IMR-90 (cell line): ENCODE measurements at places on chromosomes 5 and 9. TPM values are rescaled to one million over a fixed set of nuclear protein-coding genes. Genes with fewer than 3 reads are reported as not detected.

SLC34A3 gene
- total RNA-seq: not detected in 2 replicates

LCN10 gene
- total RNA-seq: not detected in 2 replicates

DNA sequence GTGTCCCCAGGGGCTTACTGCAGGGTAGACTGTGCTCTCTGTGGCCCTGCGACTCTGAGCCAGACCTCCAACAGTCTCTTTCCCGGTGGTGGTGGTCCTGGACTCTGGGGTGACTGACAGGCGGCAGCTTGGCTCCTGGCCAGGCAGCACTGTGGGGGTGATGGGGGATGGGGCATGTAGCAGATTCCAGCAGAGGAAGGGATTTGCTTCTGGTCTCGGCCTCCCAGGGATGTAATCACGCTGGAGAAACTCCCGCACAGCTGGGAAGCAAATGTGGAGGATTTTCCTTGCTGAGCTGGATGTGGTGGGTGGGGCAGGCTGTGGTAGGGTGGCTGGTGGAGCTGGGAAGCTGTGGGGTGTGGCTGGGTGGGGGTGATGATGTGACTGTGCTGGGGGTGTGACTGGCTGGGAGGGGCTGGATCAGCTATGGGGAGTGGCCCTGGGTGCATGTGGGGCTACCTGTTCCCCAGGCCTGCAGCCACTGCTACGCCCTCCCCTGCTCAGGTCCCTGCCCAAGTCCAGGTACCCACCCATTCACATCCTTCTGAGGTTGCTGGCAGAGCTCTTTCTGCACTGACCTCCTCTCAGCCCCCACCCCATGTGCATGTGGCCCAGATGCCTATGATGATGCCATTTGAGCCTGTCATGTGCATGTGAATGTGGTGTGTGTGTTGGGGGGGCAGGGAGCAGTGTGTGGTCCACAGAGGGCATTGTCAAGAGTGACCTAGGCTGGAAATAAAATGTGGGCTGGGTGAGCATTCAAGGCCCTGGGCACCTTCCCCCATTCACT, 3.8 kb downstream of the NDST1 start:
- peak overlapping the region; percentile 38 for H3K27ac ChIP-seq
- H3K27me3 ChIP-seq: no peaks in the 10 kb centered on the region
- H3K36me3 ChIP-seq: peaks cover 5% of the 10 kb centered on the region; the same call in 1 of the 2 replicates
- DNase-seq: peak; percentile 80
- peaks cover 63% of the 10 kb centered on the region for H3K4me1 ChIP-seq

DNA sequence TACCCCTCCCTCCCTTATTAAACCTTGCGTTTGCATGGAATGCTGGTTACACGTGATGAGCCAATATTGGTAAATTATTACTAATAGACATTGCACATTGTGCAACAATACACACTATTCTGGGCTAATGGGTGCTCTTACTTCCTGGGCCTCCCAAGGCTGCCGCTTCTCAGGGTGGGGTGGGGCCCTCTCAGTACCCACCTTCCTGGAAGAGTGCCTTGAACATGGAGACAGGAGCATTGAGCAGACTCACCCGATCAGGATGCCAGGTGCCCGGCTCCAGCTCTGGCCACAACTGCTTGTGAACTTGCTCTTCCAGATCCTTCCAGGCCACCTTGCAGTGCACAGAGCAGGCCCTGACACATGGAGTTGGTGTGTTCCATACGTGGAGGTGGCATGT, 24.7 kb upstream of the CEP72 start:
- H3K36me3 ChIP-seq: no peaks in the 10 kb centered on the region
- DNase-seq: no peak
- peaks cover 18% of the 10 kb centered on the region for H3K27me3 ChIP-seq
- no peak overlapping the region for H3K4me3 ChIP-seq
- H3K4me1 ChIP-seq: no peaks in the 10 kb centered on the region

DNA sequence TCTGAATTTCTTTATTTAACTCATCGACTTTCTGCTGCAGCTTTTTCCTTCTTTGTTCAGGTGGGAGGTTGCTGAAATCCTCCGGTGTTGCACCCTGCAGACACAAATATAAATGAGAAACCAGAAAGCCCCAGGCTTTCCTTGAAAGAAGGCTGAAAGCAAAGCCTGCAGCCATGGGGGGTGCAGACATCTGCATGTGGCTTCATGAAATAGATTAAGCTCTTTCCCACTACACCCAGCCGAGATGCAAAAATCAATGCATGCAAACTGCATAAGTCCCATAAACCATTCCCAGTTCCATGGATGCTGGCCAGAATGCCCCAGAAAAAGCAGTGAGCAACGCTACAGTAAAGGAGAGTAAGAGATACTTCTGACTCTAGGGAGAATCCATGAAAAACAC, 73.6 kb downstream of the USP20 start:
- no peak for DNase-seq
- H3K27me3 ChIP-seq: no peaks in the 10 kb centered on the region
- H3K36me3 ChIP-seq: peaks cover 10% of the 10 kb centered on the region
- no peak overlapping the region for H3K4me3 ChIP-seq
- peaks cover 4% of the 10 kb centered on the region for H3K4me1 ChIP-seq

TAL2 gene
- not detected in 2 replicates for total RNA-seq

DNA sequence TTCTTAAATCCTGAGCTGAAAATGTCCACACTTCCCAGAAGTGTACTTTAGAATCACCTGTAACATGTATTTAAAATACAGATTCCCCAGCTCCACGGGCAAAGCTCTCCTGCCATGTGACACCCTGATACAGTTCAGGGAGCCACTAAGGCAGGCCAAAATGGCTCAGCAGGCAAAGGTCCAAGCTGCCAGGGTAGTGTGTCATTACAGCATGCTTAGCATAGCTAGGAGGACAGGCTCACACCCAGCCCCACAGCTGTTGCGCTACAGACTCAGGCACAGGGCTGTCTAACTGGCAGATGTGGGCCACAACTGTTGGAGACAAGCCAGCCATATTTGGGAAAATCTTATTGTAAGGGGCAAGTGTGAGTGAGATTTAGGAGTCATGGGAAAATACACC, 73.0 kb downstream of the C9orf85 start:
- DNase-seq: peak; percentile 77
- H3K4me3 ChIP-seq: no peak overlapping the region
- H3K27ac ChIP-seq: no peak overlapping the region
- H3K36me3 ChIP-seq: no peaks in the 10 kb centered on the region
- peaks cover 4% of the 10 kb centered on the region for H3K4me1 ChIP-seq
- H3K27me3 ChIP-seq: no peaks in the 10 kb centered on the region

DNA sequence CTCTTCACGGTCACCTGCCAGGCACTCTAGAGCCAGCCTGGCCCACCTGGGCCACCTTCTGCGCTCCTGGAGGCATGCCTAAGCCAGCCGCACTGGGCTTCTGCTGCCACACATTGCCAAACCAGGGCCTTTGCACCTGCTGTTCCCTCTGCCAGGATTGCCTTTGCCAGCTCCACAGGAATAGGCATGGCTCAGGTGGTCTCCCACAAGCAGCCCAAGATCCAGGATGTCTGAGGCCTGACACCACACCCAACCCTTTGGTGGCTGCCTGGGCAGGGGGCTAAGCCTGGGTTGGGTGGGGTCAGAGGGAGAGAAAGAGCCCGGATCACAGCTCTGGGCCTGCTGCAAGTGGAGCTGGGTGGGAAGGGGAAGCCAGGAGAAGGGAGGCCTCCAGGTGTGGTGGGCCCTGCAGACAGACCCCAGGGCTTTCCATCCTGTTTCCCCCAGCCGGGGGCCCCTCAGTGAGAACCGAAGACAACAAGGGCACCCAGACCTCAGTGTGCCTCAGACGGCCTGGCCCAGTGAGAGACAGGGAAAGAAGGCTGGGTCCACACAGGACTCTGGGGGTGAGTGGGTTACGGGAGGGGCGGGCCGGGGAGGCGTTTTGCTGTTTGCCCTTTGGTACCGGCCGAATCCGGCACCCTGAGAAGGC, 672 bp upstream of the SUSD3 start:
- H3K27me3 ChIP-seq: peaks cover 20% of the 10 kb centered on the region
- H3K27ac ChIP-seq: no peak overlapping the region
- H3K4me1 ChIP-seq: peaks cover 2% of the 10 kb centered on the region; the same call in 1 of the 2 replicates
- no peaks in the 10 kb centered on the region for H3K36me3 ChIP-seq
